ENCODE measurements at places on chromosomes 12 and 14.

DNA sequence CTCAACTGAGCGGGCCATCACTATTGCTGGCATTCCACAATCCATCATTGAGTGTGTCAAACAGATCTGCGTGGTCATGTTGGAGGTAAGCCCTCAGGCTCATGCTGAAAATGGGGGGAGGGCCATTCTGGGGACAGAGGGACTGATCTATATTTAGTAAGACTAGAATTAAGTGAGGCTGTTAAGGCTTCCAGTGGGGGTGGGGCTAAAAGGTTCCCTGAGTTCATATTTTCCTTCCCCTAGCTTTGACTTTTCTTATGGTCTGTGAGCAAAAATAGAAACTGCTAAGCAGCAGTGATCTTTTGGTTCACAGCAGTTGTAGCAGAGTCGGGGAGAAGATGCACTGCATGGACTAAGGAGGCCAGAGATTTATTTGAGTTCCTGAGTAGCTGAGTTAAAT lies 9.2 kb downstream of the PCBP2 start:
- no peak for DNase-seq

- DNase-seq = no peak
Measured at GRCh38 chr14:100590726-100591452, 3.7 kb upstream of the BEGAIN start.

- no peak for DNase-seq
Measured at GRCh38 chr12:9736936-9737705, 4.2 kb upstream of the CLECL1 start.

DNA sequence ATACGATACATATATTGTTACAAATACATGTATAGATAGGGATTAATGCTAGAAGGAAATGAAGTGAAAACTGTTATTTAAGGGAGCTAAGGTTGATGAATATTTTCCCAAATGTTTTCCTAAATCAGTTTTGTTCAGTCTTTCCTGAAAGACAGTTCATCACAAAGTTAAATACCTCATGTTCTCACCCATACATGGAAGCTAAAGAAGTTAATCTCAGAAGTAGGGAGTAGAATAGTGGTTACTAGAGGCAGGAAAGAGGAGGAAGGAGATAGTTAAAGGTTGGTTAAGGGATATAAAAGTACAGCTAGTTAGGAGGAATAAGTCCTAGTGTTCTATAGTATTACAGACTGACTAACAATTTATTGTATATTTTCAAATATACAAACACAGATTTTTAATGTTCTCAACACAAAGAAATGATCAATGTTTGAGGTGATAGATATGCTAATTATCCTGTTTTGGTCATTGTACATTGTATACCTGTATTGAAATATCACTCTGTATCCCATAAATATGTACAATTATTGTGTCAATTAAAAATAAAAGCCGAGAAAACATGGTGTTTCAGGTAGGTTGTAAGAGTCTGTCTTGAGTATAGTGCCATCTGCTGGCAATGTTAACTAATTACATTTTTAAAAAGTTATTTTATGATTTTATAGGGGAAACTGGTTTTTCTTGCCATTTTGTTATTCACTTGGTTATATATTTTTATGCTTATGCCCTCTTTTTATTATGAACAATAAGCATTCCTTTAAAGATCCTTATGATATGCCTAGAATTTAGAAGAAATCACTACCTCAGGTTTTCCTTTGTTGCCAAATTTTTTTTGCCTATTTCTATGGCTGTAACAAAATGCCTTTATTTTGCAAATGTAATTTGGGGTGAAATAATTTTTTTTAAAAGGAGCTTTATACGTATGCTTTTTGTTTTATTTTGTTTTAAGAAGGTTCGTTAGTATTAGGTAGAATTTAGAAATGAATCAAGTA lies 26.9 kb downstream of the ZDHHC17 start:
- DNase-seq = no peak

DNA sequence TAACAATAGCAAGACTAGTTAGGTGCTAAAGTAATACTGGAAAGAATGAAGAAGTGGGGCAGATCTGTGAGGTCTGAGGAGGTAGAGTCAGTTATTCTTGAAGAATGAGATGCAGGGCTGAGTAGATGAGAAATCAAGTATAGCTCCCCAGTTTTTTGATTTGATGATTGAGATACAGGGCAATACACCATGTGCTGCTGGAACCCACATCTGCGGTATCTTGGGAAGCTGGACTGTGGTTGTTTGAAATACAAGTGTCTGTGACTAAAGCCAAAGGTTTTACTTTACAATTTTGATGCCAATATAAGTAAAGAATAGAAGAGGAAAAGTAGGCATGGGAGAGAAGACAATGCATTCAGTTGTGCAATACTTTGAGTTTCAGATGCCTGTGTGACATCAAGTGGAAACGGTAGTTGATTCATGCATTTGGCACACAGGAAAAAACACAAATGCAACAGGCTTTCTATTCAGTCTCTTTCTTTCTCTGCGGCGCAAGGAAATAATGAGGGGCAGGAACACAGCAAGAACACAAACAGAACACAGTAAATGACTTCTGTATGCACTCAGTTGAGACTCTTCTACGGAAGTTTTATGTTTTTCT lies 190.2 kb upstream of the SLC38A2 start:
- DNase-seq = no peak

DNA sequence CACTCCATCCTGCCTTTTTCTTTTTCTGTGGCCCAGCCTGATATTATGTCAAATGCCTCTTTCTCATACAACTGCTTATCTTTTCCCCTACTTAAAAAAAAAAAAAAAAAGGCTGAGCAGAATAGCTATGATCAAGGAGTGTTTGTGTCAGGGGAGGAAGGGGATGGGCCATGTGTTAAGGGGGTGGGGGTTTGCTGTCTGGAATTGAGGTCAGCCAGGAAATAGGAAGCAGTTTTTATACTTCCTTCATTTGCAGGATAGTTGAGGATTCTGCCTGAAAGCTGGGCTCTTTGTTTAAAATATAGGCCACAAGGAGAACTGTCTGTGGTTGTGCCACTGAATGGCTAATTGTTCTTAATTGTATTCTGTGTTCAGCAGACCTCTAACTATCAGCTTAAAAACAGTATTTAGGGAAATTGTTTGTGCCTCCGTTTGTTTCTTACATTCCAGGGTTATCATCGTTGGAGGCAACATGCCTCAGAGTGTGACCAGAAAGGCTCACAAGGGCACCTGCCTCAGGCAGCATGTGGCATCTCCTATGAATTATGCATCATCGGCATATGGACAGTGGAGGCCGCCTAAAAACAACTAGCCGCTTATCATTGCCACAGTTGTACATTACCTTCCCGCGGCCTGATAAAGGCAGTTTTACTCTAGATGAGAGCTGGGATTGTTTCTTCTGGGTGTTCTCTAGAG lies 96.0 kb downstream of the SRGAP1 start:
- no peak for DNase-seq

- no peak for DNase-seq
Measured at GRCh38 chr12:115949675-115950074, 327.8 kb downstream of the MED13L start.

DNA sequence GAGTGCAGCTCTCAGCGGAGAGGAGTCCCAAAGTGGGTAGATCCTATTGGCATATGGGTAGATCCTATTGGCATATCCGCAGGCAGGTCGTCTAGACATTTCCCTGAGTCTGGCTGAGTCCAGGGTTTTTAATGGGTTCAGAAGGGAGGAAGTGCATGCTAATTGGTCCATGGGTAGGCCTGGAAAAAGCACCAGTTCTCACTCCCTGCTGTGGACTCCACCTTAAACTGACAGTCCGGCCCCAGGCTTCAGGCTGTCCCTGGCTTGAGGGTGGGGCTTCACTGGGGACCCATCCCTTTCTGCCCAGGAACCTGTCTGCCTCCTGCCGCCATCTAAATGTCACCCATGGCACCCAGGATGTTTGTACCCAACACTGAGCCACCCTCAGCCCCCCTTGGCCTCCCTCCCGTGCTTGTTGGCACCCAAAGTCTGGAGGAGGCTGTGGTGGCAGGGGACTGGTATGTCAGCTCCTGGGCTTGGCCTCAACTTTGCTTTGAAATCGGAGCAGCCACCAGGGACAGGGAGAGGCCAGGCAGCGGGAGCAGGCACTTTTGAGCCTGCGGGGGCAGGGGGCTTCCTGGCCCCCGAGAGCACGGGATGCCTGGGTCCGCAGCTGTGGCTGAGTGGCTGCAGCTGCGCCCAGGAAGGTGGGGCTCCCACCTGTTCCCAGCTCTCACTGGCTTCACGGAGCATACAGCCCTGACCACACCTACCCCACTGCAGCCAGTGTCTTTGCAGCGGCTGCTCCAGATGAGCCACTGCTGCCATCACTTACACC lies 29.6 kb upstream of the YAF2 start:
- DNase-seq = no peak

DNA sequence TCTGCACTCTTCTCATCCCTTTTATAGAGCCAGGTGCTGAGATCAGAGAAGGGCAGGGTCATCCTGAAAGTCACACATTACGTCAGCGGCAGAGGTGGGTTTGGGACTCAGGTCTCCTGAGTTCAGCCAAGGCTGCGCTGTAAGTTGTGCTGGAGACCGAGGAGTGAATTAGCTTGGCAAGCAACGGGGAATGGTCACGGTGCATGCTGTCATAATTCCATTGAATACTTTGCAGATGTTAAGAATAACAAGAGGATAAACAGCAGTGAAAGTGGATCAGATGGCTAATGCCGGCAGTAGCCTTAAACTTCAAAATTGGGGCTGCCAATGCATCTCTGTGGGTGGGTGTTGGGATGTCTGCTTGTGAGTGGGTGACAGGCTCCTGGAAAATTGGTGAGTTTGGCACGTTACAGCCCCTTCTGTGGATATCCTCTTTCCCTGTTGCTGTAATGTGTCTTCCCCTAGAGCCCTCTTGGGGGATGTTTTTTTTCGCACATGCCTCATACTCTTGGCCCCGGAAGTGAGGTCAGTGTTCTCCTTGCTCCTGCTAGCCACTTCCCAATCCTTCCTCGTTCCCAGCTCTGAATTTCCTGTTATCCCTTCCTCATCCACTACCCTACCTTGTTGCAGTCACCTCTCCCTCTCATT lies 287.1 kb upstream of the SRRM4 start:
- no peak for DNase-seq

DNA sequence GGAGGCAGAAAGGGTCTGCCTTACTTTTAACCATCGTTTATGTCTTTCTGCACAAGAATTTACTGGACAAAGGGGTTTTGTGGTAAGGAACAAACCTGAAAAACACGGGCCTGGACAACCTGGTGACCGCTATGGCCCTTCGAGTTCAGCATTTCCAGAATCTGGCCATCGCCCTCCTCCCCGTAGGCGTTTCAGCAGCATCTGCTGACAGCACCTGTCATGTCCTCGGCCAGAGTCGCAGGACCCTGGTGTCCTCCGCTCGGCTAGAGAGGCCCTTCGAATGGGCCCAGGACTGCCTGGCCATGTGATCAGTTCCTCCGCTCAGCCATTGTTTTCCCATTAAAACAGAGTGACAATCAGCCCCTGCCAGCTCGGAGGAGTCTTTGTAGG lies 142.8 kb upstream of the FKBP4 start:
- no peak for DNase-seq

GRCh38 chr14:63394841-63395240 lies 76.1 kb upstream of the GPHB5 start:
- no peak for DNase-seq
